ENCODE measurements at places on chromosomes 16 and 17.

DNA sequence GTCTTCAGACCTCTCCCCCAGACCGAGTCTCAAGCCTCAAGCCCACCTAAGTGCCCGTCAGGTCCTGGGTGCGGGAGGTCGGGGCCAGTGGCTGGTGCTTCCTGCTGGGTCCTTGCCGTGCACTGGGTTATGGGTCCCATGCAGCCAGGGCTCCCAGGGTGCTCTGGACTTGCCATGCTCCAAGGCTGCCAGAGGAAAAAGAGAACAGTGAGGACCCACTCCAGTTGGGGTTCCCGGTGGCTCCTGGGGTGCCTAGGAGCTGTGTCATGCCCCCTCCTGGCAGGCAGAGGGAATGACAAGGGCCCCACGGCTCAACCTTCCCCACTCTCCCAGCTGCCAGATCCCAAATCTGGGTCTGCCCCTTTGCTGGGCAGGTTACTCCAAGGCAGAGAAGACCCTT, 3.8 kb downstream of the SNX20 start:
- DNase-seq: peak; percentile 29

GRCh38 chr17:41391535-41391934, 5.9 kb downstream of the KRT31 start:
- no peak for DNase-seq

- no peak for DNase-seq
Measured at GRCh38 chr17:76134911-76135809, 5.9 kb downstream of the FOXJ1 start.

DNA sequence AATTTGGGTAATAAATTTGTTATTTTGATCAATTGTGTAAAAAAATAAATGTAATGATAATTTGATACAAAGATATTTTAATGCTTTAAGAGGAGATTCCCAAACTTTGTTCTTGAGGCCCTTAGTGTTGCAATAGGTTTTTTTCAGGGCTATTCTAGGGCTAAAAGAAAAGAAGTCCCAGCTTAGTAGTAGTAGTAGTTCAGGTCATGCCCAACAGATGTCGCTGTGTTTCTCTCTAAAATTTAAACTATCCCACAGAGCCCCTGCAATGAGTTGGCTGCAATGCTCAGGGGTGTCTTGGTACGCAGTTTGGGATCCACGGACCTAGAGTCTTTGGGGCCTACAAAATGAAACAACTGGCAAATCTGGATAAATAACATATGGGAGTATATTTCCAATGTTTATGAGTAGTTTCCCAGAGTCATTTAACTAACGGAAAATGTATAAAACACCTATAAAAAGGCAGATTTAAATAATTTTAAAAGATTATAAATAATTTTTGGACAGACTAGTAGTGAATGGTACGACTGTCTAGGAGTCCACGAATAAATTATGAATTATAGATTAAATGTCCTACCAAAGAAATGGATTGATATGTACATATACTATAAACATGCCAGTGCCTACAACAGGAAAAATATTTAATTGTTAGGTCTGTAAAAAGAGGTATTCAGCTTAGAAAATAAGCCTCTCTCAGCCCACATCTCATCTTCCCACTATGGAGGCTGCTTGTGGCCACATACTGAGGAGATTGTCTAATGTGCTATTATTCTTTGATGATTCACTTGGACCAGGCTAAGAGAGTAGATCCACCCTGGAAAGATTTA, 228.5 kb upstream of the PMFBP1 start:
- DNase-seq: peak; percentile 39

DNA sequence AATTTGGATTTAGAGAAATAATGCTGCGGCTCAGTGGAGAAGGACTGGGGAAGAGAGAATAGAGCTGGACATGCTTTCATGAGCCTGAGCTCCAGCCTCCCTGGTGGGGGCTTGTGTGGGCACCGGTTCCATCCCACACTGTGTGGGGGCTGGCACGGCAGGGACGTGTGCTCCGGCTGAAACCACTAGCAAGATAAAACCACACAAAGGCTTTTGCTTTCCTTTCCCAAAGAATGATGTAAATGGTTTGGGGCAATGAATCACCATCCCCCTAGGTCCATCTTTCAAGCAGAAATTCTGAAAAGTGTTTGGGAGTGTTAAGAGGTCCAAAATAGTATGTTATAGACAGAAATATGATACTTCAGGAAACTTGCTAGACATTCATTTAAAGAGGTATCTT, 77.0 kb downstream of the CDH11 start:
- no peak for DNase-seq

Measured in germinal center (tissue), 1 donor.